Choroid plexus epithelial cell (primary cell): ENCODE measurements at places on chromosomes 13 and 19.
A peak's percentile ranks its signal among the peaks of the same experiment; 100 is the strongest.

- no peak for DNase-seq
Observed at GRCh38 chr13:76378767-76379166, 507.4 kb downstream of the KCTD12 start.

GRCh38 chr13:57739089-57739488 lies 107.5 kb downstream of the PCDH17 start:
- no peak for DNase-seq

DNA sequence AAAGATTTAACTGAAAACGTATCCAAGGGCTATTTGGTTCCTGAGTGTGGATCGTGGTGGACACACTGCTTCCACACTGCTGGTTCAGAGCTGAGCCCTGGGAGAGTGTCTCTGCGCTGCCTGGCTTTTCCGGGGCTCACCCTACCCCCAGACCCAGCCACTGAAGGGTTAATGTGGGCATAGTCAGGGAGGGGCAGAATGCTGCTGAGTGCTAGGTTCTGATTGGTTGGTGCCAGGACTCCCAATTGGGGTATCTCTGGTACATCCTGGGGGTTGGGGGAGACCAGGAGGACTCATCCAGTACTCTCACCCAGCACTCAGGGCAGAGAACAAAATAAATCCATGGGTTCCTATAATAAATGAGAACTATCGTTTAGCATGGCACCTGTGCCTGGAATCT lies 142.3 kb downstream of the CACNA1A start:
- DNase-seq, result no peak

DNA sequence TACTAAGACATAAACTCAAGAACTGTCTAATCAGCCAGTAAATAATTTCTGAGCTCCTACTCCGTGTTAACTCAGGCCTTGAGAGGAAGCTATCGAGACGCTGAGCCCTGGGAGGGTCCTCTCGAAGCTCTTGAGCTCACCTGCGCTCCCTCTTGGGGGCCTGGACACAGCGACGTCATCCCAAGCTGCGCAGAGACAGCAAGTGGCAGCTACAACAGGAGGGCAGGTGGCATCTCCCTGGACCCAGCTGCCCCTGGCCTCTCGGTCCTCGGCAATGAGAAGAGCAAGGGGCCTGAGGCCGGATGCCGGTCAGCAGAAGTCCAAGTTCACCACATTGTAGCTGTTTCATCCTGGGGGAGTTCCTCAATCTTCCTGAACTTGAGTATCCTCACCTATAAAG lies 30.5 kb upstream of the TUBGCP3 start:
- DNase-seq, result no peak

GRCh38 chr13:19781526-19781925 lies 1.2 kb downstream of the PSPC1 start:
- DNase-seq, result peak; percentile 9

- DNase-seq, result no peak
Observed at GRCh38 chr19:45119582-45119981, 26.6 kb downstream of the PPP1R37 start.

GRCh38 chr13:113854238-113855011 lies 9.5 kb downstream of the GAS6 start:
- DNase-seq, result peak; percentile 58

DNA sequence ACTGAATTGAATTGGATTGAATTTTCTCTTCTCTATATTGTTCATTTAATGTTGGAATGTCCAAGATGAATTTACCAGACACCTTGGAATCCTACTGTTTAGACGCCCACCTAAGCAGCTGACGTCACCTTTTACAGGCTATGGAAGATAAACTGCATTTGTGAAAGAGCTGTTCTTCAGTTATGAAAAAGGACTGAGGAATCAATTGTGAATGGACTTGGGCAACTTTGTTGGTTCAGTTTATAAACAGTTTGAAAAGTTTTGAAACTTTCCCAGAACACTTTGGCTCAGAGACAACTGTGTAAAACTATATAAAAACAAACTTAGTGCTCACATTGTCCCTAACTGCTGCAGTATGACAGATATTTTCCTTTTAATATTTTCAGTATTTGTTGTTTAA lies 590.8 kb upstream of the SPRY2 start:
- DNase-seq, result peak; percentile 24

DNA sequence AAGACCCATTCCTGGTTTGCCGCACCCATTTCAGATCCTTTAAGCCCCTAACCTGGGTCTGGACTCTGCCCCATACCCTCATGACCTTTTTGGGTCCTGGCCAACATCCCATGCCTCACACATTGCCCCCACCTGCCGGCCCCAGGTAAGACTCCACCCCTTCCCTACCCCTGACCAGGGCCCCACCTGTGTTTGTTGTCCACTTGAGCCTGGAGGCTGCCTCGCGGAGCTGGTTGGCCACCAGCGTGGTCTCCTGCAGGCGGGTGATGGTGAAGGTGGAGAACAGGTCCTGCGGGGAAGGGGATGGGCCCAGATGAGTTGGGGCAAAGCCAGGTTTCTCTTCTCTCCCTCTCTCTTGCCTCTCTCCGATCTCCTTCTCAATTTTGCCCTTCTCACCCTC lies 19.5 kb downstream of the MAN2B1 start:
- no peak for DNase-seq

- DNase-seq, result peak; percentile 19
Observed at GRCh38 chr19:52923778-52924593, 758 bp upstream of the ZNF888 start.

DNA sequence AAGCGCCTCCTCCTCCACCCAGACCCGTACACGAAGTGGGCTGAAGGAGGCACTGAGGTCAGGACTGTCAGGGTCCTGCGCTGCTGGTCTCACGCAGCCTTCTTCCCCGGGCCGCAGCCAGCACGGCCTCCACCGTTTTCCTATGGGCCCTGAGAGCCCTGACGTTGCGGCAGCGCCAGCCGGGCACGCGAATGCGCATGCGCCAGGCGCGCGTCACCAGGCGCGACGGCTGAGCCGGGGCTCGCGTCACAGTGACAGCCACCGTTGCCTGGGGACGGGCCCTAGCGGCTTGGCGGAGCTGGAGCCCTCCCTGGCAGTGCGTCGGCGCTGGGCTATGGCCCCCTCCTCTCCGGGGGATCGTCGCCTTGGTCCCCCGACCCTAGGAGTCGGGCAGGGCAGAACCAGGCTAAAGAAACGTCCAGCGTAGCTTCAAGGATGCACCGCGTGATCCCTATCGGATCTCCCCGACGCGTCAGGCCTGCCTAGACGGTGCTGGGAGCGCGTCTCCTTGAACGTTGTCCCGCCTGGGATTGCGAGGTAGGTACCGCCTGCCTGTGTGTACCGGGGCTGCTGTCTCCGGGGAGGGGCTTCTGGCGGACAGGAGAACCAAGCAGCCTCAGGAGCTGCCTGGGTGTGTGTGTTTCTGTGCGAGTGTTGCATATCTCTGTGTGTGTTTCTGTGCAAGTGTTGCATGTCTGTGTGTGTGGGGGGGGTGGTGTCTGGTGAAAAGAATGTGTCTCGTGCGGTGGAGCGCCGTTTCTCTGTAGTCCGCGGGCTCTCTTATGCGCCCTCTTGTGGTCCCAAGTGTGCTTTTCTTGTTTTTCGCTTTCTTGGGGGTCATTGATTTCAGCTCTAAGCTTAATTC lies 43.2 kb downstream of the ZNF571 start:
- DNase-seq, result peak; percentile 78

DNA sequence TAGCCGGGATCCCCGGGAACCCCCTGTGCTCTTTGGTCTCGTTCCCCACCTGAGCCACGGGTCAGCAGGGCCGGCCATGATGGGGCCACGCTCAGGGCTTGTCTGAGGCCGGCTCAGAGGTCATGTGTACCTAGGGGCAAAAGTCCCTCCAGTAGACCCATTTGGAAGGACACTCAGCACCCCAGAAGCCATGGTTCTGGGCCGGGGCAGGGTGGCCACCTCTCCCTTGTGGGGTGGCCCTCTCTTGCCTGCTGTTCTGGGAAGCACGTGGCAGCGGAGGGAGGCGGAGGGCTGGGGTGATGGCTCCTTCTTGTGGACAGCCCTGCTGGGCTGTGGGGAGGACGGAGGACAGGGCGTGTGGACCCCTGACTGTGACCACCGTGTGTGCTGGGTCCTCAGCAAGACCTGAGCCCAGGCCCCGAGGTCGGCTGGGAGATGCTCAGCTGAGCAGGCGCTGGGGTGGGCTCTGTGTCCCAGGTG lies 6.4 kb upstream of the PEAK3 start:
- DNase-seq, result no peak

DNA sequence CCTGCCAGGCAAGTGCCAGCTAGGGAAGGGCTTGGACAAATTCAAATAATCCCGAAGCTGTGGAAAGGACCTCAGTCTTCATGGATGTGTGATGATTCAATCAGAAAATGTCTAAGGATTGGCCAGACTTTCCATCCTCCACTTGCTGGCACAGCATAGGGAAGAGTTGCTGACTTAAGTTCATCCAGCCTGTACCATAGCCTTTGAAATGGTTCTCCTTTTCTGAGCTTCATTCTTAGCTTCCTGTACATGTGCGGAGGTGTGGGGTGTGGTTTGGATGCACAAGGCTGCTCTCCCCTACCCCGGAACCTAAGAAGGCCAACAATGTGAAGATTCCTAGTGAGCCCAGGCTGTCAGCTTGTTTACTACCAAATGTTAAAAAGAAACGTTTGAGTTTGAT lies 959 bp upstream of the IGFL3 start:
- no peak for DNase-seq
